EH (cell line): ENCODE measurements at places on chromosomes 4 and X.

DNA sequence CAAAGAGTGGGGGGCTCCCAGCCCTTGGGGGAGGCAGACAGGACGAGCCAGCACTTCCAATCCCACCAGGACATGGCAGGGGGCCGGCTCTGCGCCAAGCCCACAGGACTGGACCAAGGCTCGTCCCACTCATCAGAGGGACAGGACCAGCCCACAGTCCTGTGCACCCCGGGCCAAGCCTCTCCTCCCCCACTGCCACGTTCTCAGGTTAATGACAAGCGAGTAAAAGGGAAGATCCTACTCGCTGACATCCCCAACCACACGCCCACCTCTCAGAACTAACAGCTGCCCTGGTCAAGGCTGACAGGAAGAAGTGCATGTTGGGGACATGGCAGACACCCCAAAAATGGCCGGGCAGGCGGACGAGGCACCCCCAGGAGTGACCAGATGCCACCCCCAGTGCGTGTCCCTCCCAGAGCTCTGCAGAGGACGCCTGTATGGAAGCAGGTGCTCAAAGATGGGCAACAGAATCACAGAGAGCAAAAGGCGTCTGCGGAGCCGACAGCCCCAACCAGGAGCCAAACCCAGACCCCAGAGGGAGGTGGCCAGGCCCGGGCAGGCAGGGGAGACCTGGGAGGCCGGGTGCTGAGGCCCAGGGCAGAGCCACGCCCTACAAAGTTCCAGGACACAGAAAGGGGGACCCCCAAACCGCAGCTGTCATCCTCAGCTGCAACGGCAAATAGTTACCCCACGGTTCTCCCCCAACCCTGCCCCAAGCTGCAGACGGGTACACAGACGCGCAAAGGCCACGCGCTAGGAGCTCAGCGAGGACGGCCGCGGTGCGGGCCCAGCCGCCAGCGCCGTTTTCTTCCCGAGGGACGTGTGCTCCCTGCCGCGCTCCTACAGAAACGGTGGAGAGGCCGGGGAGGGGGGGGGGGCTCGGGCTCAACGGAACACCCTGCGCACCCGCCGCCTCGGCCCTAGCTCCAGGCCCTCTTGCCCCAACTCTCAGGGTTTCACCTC, 1.7 kb downstream of the CTBP1 start:
- DNase-seq, result peak; percentile 24

GRCh38 chr4:132123870-132124623, 1025.0 kb upstream of the PCDH10 start:
- DNase-seq, result peak; percentile 17

- no peak for DNase-seq
These were observed 119.7 kb downstream of the FRYL start for GRCh38 chr4:48660347-48660746.

GRCh38 chr4:14850455-14851097, 151.7 kb upstream of the CPEB2 start:
- no peak for DNase-seq

GRCh38 chr4:70425306-70425705, 27.6 kb downstream of the OPRPN start:
- DNase-seq, result no peak

DNA sequence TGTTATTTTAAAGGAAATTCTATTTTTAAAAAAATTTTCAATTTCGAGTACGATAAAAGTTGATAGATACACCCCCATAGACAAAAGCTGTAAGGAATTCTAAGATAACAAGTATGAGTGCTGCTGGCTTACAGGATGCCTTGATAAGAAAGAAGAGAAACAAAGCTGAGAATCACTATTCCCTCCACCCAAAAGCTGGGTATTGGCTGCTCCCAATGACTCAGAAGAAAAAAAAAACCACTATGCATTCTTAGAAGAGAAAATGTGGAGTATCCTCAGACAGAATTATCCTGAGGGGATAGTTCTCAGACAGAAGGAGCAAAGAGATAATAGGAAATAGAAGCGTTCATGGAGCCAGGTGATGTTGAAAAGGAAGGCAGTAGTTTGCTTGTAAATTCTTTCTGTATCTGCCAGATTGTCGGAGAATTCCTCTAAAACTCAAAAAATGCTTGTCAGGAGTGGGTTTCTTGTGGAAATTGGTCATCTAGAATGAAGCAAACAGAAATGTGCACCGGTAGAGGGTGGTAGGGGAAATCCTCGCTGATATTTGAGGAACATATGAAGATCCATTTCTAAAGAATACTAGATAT, 217.5 kb upstream of the ADAMTS3 start:
- DNase-seq, result peak; percentile 18

GRCh38 chrX:47170861-47171692, 22.6 kb upstream of the UBA1 start:
- no peak for DNase-seq

DNA sequence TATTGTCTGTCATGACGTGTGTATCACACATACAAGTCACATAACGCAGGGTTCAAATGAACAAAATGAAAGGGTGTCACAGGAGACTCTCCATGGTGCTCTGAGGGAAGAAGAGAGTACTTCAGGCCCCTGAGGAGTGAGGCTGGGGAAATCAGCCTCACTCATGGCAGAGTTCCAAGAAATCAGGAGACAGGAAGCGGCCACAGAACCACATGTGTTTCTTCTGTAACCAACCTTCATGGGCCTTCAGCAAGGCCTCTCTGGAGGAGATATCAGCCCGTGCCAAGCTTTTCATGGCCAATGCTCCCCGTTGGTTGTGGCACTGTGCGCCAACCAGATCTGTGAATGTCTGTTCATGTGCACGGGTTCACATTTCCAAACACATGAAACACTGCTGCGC, 76.0 kb downstream of the NAT8L start:
- peak; percentile 58 for DNase-seq

DNA sequence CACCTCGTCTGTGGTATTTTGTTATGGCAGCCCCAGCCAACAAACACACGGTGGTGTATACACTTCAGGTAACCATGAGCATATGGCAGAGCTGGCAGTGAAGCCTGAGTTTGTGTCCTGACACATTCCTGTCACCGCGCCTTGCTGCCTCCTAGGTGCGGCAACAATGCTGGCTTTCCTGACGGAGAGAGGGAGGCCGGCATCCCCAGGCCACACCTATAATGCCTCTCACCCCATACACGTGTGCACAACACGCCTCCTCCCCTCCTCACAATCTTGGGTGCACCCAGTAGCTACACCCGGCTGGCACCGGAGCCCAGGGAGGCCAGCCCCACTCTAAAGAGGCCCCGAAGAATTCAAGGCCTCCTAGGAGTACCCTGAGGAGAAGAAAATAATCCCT, 158.5 kb downstream of the NSUN7 start:
- DNase-seq, result no peak

GRCh38 chrX:23373129-23373804, 38.6 kb downstream of the PTCHD1 start:
- DNase-seq, result peak; percentile 41

DNA sequence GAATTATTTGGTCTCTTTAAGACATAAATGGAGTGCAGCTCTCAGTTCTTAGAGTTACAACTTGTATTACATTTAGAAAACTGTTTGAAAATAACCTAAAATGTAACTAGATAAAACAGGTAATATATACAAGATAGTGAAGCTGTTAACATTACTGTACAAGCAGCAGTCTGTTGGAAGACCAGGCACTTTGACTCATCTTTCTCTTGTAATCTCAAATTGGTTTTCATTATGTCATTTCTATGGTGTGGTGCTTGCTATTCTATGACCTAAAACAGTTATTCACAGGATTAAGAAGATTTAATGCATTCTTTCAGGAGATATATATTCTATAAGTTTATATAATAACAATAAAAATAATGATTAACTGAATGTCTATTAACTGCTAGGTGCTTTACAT, 282.5 kb upstream of the PITX2 start:
- DNase-seq, result no peak

DNA sequence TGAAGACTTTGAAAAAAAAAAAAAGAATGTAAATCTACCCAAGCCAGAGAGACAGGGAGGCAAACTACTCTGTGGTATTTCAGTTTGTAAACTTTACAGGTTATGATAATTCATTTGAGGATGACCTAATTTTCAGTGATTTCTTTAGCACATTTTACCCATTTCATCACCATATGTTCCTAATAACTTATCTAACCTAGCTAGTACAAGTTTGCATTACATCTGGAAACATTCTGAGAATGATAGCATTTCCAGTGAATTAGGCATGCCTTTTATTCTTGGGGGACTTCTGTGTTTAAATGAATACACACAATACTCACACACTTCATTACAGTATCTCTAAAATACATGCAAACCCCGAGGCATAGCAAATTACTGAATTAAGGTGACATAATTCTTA, 1055.5 kb downstream of the PCDH18 start:
- no peak for DNase-seq

DNA sequence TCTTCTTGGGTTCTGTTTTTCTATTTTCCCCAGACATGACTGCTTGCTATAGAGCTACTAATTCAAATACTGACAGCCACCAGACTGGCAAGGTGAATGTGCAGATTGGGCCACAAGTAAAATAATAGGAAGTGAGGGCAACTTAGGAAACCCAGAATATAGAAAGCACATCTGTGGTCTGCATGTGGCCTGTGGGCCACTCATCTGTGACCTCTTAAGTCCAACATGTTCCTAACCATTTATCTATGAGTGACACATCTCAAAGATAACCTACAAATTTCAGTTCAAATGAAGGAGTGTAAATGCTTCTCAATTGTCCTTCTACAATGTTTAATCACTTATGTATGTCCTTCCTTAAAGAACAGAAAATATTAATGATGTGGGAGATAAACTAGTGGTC, 128.9 kb downstream of the REELD1 start:
- no peak for DNase-seq

GRCh38 chrX:13721819-13722519, 12.5 kb downstream of the TRAPPC2 start:
- peak; percentile 41 for DNase-seq

DNA sequence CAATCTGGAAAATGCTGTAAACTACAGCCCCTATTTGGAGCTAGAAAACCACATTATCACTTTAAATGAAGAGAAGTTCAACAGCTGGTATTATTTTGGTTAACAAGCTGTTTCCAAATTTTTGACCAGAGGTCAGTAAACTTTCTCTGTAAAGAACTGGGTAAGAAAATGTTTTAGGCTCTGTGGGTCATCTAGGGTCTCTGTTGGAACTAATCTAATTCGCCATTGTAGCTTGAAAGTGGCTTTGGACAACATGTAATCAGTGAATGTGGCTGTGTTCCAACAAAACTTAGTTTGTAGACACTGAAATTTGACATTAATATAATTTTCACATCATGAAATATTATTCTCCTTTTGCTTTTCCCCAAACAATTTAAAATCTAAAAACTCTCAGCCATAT, 25.8 kb upstream of the RNF150 start:
- no peak for DNase-seq

DNA sequence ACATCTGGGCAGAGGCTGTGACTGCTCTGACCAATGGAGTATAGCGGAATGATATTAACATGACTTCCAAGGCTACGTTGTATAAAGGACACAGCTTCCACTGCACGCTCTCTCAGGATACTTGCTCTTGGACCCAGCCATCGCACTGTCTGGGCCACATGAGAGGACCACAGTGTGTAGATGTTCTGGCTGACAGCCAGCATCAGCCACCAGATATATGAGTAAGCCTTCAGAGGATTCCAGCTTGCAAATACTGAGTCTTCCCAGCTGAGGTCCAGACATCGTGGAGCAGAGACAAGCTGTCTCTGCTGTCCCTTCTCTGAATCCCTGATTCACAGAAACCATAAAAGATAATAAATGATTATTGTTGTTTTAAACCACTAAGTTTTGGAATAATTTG, 146.8 kb upstream of the USP9X start:
- DNase-seq, result peak; percentile 75

GRCh38 chr4:138344054-138344453, 101.9 kb upstream of the SLC7A11 start:
- DNase-seq, result no peak

DNA sequence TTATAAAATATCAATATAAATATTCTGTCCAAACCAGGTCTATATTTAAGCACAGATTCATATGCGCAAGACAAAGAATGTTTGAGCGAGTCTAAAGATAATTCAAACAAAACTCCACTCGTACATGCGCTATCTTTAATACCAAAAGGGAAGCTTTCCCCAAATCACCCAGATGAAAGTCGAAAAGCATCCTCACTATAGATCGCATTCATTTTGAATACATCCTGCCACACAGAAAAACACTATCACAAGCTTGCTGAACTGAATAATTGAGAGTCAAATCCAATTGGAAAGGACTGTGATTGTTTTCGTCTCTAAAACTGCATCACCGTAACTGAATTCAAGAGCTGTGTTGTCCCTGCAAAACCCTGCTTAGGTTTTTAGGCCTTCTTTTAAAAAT, 685 bp downstream of the TASL start:
- no peak for DNase-seq

GRCh38 chr4:173493041-173493440, 37.0 kb downstream of the HAND2 start:
- no peak for DNase-seq

GRCh38 chr4:40502934-40503333, 126.7 kb downstream of the RBM47 start:
- DNase-seq, result peak; percentile 29

GRCh38 chrX:19687395-19687794, 172.1 kb upstream of the MAP3K15 start:
- no peak for DNase-seq
